ENCODE measurements at places on chromosomes 7 and 10.

- DNase-seq = no peak
These were observed 817.6 kb downstream of the TNS3 start for GRCh38 chr7:46764100-46764936.

DNA sequence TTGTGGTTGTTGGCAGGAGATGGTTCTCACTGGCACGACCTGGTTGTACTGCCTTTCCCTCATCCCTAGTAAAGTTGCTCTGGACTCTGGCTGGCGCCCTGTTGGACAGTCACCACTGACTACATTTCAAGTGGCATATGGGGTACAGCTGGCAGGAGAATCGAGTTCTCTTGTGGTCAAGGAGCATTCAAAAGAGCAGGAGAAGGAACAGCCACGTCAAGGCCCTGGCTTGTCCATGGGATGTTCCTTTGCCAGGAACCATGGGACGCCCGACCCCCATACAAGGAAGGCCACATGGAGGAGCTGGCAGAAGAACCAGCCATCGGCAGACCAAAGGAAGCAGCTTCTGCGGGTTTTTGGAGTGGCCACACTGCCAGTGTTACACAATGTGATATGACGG lies 87.0 kb upstream of the SLC25A13 start:
- no peak for DNase-seq

DNA sequence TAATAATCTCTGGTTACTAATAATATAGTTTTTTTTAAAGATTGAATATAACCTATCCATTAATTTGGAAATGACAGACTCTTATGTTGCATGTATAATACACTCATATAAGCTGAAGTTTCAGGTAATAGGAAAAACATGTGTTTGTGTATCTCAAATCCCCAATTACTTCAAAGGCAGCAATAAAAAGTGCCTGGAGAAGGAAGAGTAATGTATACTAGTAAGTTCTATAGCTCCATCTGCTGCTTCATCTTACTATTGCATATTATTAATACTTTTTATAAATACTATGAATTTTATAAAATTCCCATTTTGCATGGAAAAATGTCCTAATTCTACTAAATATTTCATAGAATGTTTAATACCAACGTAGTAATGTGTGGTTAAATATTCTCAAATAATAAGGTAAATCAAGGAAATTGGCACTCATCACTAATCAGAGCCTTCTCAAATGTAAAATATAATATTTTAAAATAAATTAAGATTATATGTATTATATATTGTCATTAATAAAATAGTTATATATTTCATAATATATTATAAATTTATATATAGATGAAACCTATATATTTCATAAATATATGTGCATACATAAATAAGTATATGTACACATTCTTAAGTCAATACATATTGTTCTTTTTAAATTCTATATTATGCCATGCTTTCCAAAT lies 311.9 kb downstream of the HGF start:
- no peak for DNase-seq

DNA sequence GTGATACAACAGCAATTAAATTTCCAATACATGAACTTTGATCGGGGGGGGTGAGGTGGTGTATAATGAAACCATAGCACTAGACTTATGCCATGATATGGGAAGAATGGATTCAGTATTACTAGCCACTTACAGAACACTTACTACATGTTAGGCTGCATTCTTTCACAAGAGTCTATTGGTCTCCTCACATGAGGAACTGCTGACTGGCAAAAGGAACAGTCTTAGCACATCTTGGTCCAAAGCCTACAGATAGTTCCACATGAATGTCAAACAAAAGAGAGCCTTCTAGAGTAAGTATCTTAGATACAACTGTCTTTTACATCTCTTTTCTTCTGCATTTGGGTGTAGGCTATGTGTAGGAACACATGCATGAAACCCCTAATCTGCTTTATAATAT lies 115.9 kb upstream of the DNAJB12 start:
- DNase-seq = no peak

DNA sequence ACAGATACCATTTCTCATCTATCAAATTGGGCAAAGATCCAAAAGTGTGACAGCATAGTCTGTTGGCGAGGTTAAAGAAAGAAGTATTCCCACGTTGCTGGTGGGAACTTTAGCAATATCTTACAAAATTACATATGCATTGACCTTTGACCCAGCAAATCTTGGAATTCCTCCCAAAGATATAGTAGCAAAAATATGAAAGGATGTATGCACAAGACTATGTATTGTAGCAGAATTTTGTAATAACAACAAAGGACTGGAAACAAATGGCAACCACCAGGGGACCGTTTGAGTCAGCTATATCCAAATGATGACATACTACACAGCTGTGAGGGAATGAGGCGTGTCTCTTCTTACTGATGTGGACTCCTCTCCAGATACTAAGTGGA lies 50.2 kb downstream of the KCNH2 start:
- DNase-seq = no peak

GRCh38 chr7:112205343-112206237 lies 609 bp downstream of the DOCK4 start:
- peak; percentile 66 for DNase-seq

- no peak for DNase-seq
These were observed 2.5 kb downstream of the ASB13 start for GRCh38 chr10:5663692-5664427.

DNA sequence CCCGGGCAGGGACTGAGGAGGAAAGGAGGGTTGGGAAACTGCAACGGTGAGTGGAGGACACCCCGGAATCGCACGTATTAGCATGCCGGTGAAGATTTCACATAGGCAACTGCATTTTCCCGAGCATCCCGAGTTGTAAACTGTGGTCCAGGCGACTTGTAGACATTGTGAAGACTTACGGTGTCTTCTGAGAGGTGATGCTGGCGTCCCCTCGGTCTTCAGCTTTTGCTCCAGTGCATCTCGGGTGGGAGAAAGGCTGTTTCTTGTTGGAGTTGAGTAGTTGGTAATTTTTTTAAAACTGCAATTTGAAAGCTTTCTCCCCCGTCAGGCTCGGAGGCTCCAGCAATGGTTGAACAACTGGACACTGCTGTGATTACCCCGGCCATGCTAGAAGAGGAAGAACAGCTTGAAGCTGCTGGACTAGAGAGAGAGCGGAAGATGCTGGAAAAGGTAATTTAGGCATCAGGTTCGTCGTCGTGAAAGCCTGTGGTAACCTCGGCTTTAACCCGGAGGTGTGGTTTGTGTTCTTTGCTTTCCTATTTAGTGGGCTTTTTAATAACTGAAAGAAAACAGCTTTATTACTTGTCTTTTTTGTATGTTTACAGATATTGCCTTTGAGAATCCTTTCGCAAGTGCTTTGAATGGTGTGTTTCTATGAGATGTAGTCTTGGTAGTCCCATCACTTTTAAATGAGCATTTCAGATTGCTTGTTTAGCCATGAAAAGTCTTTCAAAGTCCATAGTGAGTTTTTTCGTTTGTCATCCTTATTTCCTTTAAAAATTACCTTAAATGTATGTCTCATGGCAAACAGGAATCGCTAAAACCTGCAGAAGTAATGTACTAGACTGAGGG lies 687 bp downstream of the HELLS start:
- DNase-seq = no peak

DNA sequence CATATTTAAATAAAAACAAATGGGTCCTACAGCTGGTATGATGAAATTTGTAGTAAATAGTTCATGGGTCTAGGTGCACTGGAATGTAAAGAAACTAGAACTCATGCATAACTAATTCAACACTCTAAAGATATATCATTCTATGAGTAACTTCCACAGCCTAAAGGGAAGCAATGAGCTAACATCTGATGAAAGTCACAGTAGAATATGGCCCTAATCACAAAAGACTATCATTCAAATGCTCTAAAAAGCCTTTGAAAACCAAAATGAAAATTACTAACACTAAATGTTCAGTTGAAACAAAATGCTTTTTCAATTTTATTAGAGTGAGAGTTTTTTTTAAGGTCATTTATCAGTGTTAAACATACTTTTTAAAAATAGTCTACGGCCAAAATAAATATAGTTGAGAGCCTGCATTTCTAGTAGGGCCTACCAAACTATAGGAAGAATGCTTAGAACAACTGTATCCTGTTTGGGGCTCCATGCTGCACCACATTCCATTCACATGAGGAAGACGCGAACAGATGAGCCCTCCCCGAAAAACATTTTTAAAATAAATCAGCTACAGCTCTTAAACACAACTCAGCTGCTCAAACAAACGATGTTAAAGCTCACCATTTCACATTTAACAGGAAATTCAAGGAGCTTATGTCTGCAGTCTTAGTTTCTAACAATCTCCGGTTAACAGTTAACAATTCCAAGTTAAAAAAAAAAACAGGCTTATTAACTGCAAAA lies 134.5 kb downstream of the NRBF2 start:
- peak; percentile 57 for DNase-seq

- no peak for DNase-seq
These were observed 25.9 kb downstream of the ST8SIA6 start for GRCh38 chr10:17428351-17429097.

- no peak for DNase-seq
These were observed 19.1 kb downstream of the TSPAN14 start for GRCh38 chr10:80473096-80473657.

DNA sequence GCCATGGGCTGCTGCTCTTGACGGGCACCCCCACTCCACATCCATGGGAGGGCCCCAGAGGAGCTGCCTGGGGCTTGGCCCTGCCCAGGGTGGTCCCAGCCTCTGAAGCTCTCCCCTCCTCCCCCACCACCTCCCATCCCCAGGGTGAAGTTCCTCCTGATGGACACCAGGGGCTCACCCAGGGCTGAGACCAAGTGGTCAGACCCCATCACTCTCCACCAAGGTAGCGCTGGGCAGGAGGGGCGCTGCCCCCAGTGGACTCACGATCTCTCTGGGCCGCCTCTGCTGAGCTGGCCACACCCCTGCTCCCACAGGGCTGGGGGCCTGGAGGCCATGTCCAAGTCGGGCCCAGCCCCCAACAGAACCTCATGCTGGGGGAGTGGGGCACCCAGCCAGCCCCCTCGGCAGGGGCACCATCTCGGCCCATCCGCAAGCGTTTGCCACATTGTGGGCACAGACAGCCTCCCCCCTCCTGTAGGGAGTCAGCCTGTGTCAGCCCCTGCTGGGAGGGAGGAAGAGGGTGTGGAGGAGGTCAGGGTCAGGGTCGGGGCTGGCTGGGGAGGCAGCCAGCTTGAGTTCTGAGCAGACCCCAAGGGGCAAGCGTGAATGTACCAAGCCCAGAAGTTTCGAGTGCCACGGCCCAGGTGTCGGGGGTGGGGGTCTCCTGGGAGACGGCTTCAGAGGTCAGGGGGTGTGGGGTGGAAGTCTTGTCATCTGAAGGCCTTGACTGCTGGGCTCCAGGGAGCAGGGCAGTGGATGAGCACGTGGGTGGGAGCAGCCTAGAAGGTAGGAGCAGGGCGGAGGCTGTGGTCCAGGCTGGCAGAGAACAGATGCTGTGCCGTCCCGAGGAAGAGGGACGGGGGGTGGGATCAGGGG lies 2.8 kb downstream of the UPK3B start:
- no peak for DNase-seq

- no peak for DNase-seq
These were observed 44.1 kb upstream of the ADO start for GRCh38 chr10:62760401-62760800.

All from putamen (tissue), 1 donor.